ENCODE measurements at places on chromosomes 6 and 20. TPM values are rescaled to one million over a fixed set of nuclear protein-coding genes. Genes with fewer than 3 reads are reported as not detected.

LKAAEAR1 gene
- not detected for total RNA-seq

DEFB132 gene
- total RNA-seq = not detected

PI3 gene
- not detected for total RNA-seq

PHACTR1 gene
- total RNA-seq = 85.9 TPM

XKR7 gene
- not detected for total RNA-seq

TRIM10 gene
- not detected for total RNA-seq

TPD52L1 gene
- total RNA-seq = 64.0 TPM

TMEM74B gene
- 4.2 TPM for total RNA-seq

GABRR1 gene
- not detected for total RNA-seq

TRDN gene
- total RNA-seq = 453 TPM

EHMT2 gene
- 15.6 TPM for total RNA-seq

TRIM15 gene
- total RNA-seq = not detected

B4GALT5 gene
- total RNA-seq = 31.0 TPM

MLN gene
- total RNA-seq = not detected

WFDC5 gene
- total RNA-seq = not detected

SPTLC3 gene
- 9.0 TPM for total RNA-seq

ZBTB46 gene
- total RNA-seq = 13.6 TPM

ARG1 gene
- 0.22 TPM for total RNA-seq

TRPC4AP gene
- 30.7 TPM for total RNA-seq

HCK gene
- total RNA-seq = 4.3 TPM

DCDC2 gene
- total RNA-seq = not detected

ZCCHC3 gene
- 11.8 TPM for total RNA-seq

TAB2 gene
- total RNA-seq = 56.7 TPM

MYB gene
- 0.08 TPM for total RNA-seq

NEDD9 gene
- total RNA-seq = 28.1 TPM

AFG1L gene
- 13.3 TPM for total RNA-seq

BEND6 gene
- 0.38 TPM for total RNA-seq

SAPCD1 gene
- total RNA-seq = not detected

RAET1E gene
- total RNA-seq = 0.19 TPM

CALHM4 gene
- not detected for total RNA-seq

CDSN gene
- total RNA-seq = not detected

CRISP2 gene
- total RNA-seq = not detected

TSPO2 gene
- not detected for total RNA-seq

EFCAB8 gene
- total RNA-seq = not detected

PTCRA gene
- total RNA-seq = not detected

NRSN1 gene
- total RNA-seq = not detected

SLC29A1 gene
- total RNA-seq = 154 TPM

AHI1 gene
- 9.3 TPM for total RNA-seq

C20orf144 gene
- total RNA-seq = not detected

TBX18 gene
- total RNA-seq = 3.5 TPM

ROS1 gene
- 0.08 TPM for total RNA-seq

NRSN2 gene
- 17.5 TPM for total RNA-seq

SKIC2 gene
- 32.9 TPM for total RNA-seq

ECT2L gene
- 1.6 TPM for total RNA-seq

MAD2L1BP gene
- total RNA-seq = 27.6 TPM

F13A1 gene
- 93.1 TPM for total RNA-seq

ZBTB24 gene
- total RNA-seq = 2.6 TPM

EYA2 gene
- total RNA-seq = 0.63 TPM

XRN2 gene
- 33.7 TPM for total RNA-seq
